ENCODE measurements at places on chromosomes 12 and 14.

DNA sequence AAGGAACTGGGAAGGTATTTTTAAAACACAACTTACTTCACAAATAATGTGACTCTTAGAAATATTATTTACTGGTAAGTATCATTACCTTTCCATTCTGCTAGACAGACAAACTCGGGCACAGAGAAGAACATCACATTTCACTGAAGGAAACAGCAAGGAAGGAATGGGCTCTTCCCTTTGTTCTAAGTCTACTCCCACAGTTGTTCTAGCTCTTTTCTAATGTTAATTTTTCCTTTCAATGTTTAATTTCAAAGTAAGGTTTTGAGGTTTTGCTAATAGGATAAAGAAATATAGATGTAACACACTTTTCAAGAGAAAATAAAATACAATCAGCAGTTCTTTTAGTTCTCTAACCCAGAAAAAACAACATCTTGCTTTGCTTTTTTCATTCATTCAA lies 7.0 kb downstream of the NID2 start:
- DNase-seq = no peak

DNA sequence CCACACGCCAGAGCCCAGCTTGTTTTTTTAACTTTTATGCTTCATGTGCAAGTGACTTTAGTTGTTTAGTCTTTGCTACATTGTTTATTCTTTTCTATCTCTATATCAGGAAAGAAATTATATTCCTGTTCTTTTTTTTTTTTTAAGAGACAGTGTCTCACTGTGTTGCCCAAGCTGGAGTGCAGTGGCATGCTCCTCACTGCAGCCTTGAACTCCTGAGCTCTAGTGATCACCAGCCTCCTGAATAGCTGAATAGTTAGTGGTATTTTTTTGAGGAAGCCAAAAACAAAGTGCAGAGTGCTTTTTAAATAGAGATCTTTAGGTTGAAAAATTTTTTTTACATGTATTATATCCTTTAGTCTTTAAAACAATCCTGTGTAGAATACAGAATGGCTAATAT lies 58.2 kb downstream of the ETNK1 start:
- no peak for DNase-seq

GRCh38 chr14:91847693-91848092 lies 19.6 kb downstream of the TC2N start:
- no peak for DNase-seq

DNA sequence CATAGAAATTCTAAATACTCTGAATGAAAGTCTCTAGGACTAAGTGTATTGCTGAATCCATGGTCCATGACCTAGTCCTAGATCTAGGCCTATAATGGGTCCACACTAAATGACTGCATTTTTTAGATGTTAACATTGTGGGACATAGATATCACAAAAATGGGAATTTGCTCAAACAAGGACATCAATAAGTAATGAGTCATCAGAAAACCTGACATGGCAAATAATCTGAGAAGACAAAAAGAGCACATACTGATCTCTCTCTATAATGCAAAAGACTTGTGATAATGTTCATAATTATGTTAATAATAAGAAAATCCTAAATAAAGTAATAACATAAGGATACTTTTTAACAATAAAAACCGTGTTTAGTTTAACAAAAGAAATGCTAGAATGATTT lies 1168.4 kb downstream of the FSCB start:
- no peak for DNase-seq

- DNase-seq = no peak
Measured at GRCh38 chr12:15721316-15722115, 67.7 kb downstream of the EPS8 start.

DNA sequence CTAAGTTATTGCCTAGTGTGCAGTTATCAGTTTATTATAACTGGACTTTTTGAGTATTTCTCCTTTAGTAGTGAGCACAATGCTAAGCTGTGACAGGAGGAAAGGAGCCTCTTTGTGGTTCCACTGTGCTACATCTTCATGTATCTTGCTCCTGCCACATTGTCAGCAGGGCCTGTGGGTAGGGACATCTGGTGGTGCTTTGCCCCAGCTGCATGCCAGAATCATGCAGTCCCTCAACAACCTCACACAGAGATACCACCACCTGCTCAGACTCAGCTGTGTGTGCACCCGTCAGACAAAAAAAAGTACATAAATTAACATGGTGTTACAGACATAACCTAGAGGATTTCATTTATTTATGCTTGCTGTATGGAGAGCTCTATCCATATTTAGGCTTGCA lies 51.1 kb downstream of the MIS18BP1 start:
- DNase-seq = no peak

GRCh38 chr14:79337761-79338160 lies 873.5 kb downstream of the DIO2 start:
- DNase-seq = no peak

DNA sequence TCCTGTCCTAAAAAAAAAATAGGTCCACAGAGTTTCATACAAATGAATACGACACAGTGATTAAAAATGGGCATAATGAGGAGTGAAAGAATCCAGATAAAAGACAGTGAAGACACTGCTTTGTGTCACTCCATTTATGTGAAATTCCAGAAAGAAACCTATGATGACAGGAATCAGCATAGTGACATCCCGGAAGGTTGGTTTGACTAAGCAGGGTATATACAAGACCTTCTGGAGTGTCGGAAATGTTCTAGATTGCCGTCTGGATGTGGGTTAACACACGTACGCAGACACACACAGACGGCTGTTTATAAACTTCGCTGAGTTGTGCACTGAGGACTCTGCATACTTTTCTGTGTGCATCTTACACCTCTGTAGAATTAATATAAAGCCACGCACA lies 13.2 kb upstream of the CACNA2D4 start:
- DNase-seq = no peak

GRCh38 chr12:75959060-75959459 lies 72.5 kb downstream of the PHLDA1 start:
- no peak for DNase-seq

DNA sequence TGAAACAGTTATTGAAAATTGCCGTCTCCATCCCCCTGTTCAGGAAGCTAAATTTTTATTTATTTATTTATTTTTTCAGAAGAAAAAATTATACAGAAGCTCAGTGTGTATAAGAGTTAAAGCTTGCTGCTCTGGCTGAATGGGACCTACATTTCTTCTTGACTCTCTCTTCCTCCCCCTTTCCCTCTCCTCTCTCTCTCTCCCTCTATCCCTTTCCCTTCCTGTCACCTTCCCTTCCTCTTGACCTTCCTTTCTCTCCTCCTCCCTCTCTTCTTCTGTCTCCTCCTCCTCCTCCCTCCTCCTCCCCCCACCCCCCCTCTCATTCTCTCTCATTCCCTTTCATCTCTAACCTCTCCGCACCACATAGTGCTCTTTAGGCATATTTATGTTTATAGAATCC lies 39.1 kb downstream of the APAF1 start:
- DNase-seq = no peak

DNA sequence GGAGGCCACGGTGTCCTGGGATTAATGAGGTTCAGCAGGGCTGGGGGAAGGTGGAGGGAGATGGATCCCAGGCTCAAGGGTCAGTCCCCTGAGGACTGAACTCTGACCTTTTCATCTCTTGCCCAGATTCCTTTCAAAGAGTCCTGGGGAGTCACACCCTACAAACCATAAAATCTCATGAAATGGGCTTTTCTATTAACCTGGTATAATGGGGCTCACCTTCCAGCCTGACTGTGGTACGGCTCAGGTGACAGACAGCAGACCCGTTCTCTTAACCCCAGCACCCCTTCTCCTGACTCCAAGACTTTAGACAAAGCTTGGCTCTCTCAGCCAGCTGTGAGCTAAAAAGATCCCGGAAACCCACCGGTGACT lies 268.2 kb downstream of the ADGRD1 start:
- no peak for DNase-seq

DNA sequence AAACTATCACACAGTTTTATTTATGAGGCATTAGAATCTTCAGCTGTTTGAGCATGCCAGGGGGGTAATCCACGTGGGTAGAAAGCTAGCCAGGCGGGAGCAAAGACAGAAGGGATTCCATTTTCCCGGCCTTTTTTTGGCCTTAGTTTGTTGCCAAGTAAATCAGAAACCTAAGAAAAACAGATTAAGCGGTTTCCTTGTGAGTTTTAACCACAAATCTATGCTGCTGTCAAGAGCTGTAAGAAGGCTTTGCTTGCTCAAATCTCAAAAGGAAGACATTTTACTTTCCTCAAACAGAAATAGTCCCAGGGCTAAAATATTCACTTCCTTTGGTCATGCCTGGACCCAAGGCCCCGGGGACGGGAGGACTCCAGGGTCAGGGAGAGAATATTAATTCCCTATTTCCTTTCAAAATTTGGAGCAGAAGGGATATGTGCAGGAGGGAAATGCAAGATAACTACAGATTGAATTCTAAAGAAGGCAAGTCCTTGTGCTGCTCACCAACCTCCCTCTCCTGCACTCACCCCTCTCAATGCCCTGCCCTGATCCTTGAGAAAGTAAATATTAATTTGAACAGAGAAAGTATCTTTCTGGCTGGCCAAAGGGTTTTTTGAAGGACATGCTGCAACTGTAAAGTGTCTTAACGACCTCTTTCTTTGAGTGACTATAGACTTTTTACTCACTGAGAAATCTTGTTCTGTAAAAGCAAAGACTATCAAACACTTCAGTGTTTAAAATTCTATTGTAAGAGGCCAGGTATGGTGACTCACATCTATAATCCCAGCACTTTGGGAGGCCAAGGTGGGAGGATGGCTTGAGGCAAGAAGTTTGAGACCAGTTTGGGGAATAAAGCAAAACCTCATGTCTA lies 75.7 kb downstream of the HSD17B6 start:
- no peak for DNase-seq

DNA sequence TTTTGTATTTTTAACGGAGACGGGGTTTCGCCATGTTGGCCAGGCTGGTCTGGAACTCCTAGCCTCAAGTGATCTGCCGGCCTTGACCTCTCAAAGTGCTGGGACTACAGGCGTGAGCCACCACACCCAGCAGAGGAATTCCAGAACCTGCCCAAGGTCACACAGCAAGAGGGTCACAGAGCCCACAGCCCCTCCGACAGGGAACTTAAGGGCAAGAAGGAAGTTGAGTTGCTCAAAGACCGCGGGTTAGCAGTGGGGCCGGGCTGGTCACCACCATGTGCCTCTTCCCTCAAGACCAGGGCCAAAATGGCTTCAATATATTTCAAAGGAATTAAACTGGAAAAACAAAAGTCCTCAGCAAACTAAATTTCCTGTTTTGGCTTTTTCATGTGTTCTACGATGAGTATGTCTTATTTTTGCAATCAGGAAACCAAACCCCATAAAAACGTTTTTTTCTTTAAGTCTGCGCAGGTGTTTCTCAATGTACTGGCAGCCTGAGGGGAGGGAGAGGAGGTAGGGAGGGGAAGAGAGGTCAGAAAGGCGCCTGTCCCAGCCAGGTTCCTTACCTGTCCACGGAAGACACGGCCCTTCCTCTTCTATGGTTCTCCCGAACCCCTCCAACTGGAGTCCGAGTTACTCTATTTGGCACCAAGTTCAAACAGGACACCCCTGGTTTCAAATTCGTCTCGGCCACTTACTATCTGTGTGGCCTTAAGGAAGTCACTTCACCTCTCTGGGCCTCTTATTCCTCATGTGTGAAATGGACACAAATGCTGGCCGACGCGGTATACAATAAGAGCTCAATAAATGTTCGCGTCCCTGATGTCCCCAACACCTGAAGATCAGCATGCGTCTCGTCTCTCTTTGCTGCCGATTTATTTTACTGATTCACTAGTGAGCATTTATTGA lies 778 bp downstream of the SLC8B1 start:
- DNase-seq = no peak

DNA sequence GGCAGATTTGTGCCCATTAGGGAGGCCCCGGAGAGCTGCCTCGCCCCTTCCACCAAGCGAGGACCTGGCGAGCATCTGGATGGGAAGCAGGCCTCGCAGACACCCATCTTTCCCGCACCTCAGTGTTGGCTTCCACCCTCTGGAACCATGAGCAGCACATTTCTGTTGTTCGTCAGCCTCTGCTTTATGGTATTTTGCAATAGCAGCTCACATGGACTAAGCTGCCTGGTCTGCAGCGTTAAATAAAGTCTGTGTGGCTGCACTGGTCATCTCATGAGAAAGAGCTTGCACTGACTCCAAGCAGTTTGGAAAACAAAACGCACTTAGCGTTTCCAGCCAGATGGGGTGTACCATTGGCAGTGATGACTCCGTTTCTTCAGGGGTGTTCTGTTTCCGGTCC lies 75.8 kb downstream of the GLT1D1 start:
- DNase-seq = no peak

- DNase-seq = no peak
Measured at GRCh38 chr14:95260537-95261361, 59.0 kb downstream of the CLMN start.
